A172 (cell line): ENCODE measurements at places on chromosomes 4 and X. TPM values are rescaled to one million over a fixed set of nuclear protein-coding genes. Genes with fewer than 3 reads are reported as not detected.

GRCh38 chr4:53598483-53598882 is 7.2 kb upstream of the LNX1 start:
- no peak for DNase-seq

GRCh38 chr4:92776080-92776479 is 472.3 kb downstream of the GRID2 start:
- no peak for DNase-seq

DNA sequence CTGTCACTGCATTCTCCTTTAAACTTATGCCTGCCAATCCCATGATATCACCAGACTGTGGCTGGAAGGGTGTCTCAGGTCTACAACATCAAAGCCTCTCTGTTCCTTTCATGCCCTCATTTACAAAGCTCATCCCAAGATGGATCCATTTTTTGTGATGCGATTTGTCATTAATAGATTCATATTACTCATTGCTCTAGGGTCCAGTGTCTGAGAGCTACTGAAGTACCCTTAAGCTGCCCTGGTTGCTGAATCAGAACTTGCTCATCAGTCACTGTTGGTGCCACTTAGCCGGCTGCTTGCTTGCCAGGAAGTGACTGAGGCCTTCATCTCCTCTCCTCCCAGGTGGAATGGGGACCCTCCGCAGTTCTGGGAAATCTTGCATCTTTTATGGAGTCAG is 395.5 kb upstream of the BOD1L1 start:
- peak; percentile 23 for DNase-seq

GRCh38 chr4:88098993-88099752 is 59.3 kb downstream of the ABCG2 start:
- DNase-seq = no peak

Gene PAGE4
- total RNA-seq = not detected in 2 replicates

Gene FAM184B
- not detected in 2 replicates for total RNA-seq

- DNase-seq = peak; percentile 18
These were observed 99.5 kb upstream of the SLC4A4 start for GRCh38 chr4:71239365-71239764.

Gene SOD3
- total RNA-seq = 1.9 and 2.7 TPM in 2 replicates

GRCh38 chr4:8609406-8609805 is 16.8 kb downstream of the CPZ start:
- DNase-seq = no peak

DNA sequence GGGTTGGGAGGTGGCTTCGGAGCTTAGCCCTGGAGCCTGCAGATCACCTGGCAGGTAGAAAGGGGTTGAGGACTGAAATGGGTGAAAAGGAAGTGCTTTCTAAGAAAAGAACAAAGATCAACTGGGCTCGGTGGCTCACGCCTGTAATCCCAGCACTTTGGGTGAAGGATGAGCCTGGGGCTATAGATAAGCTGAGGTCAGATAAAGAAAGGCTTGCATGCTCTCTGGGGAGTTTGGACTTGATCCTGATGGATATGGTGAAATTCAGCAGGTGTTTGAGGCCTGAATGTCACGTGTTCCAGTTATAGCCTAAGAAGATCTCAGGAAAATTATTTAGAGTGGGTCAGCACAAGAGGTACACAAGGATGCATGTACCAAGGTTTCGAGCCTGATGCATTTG is 40.8 kb downstream of the SLC34A2 start:
- DNase-seq = no peak

Gene APELA
- not detected in 2 replicates for total RNA-seq

Gene TRAPPC2
- total RNA-seq = 21.4 and 22.4 TPM in 2 replicates

DNA sequence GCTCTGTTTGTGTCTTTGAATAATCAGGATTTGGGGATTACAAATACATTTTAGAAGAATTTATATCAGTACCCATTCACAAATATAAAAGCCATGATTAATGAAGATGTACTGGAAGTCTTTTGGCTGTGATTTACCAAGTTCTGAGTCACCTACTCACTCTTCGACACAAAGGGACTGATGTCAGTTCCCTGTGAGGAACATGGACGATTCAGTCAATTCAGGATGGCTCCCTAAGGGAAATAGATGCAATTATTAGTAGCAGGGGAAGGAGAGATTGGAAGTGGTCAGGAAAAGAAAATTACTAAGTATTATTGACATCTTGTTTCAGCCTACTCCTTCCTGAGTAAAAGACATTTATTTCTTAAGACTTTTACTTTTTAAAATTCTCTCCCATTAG is 550.7 kb upstream of the SLIT2 start:
- DNase-seq = no peak

Gene RRH
- total RNA-seq = 0.52 TPM in 1 of 2 replicates, not detected in the other

GRCh38 chr4:55351824-55352223 is 5.8 kb downstream of the SRD5A3 start:
- no peak for DNase-seq

GRCh38 chr4:74366367-74366911 is 1.5 kb downstream of the EREG start:
- no peak for DNase-seq

DNA sequence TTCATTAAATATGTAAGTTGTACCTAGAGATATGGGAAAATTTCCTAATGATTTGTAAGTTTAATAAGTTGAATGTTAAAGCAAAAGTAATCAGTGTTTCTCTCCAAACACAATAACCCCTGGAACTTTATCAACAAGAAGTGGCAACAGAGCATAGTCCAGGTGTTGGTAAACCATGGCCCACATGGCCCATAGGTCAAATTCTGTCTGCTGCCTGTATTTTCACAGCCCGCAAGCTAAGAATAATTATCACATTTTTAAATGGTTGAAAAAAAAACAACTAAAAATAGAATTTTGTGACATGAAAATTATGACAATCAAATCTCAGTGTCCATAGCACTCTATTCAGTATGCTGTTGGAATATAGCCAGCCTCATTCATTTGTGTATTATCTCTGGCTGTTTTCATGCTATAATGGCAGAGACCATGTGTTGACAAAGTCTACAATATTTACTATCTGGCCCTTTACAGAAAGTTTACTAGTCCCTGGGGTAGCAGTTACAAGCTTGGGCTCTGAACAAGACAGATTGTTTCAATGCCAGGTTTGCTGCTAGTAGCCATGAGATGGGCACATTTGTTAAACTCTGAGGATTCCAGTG is 395.8 kb downstream of the GASK1B start:
- DNase-seq = no peak

GRCh38 chrX:101160001-101160400 is 59.6 kb upstream of the DRP2 start:
- DNase-seq = no peak

Gene BMX
- total RNA-seq = 0.07 TPM in 1 of 2 replicates, not detected in the other

Gene FAM47A
- not detected in 2 replicates for total RNA-seq

Gene ZIC3
- total RNA-seq = not detected in 2 replicates

DNA sequence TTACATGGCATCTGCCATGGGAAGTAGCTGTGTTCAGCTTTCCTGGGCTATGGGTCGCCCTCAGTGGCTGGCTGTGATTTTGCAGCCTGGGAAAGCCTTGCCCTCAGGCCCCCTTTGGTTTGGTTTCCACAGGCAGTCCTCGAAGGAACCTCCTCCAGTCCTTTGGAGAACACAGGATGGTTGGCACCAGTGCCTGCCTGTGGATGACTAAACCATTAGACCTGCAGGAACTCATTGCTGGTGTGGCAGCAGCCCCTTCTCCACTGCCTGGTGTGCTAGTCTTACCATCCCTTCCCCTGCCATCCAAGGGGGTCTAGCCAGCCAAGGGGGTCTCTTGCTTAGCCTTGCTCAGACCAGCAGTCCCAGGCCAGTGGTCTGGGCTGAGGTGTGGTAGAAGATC is 71.4 kb upstream of the PJA1 start:
- DNase-seq = no peak
